Stimulated activated CD8-positive, alpha-beta memory T cell treated with anti-CD3 and anti-CD28 coated beads, Interleukin-15, amount 100 ng/mL, for 4 hours (primary cell): ENCODE measurements at places on chromosomes 12 and 14.

DNA sequence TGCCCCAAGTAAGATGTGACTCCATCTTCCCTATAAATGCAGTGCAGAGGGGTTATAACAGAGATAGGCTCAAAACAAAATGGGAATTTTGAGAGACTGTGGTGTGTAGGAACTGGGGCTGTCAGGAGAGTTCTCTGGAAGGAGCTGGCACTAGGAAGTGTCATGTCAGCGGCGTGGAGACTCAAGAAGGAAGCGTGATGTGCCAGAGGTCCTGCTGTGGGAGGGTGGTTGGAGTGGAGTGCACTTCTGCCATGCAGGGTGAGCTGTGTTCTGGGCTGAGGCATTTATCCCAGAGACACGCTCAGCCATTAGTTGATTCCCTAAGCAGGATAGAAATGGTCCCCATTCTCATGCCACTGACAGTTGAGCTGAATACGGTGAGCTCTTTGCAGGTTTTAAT lies 19.0 kb downstream of the GLT1D1 start:
- DNase-seq: no peak

GRCh38 chr12:63985456-63985855 lies 141.0 kb downstream of the SRGAP1 start:
- no peak for DNase-seq

GRCh38 chr12:90366286-90366685 lies 588.7 kb downstream of the CCER1 start:
- DNase-seq: no peak

- no peak for DNase-seq
Measured at GRCh38 chr14:68862954-68863594, 70.2 kb upstream of the ZFP36L1 start.

DNA sequence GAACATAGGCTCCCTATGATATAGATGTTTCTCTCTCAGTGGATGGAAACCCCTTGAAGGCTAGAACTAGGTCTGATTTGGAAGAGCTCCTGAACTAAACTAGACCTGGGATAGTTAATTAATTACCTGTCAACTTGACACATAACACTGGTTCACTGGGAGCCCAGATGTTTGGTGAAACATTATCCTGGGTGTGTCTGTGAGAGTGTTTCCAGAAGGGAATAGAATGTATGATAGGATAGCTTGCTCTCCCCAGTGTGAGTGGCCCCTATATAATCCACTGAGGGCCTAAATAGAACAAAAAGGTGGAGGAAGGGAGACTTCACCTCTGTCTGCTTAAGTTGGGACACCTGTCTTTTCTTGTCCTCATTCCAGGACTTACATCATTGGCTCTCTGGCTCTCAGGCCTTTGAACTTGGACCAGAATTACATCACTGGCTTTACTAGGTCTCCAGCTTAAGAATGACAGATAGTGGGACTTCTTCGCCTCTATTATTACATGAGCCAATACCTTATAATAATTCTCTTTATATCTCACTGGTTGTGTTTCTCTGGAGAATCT lies 194.1 kb downstream of the KTN1 start:
- no peak for DNase-seq

DNA sequence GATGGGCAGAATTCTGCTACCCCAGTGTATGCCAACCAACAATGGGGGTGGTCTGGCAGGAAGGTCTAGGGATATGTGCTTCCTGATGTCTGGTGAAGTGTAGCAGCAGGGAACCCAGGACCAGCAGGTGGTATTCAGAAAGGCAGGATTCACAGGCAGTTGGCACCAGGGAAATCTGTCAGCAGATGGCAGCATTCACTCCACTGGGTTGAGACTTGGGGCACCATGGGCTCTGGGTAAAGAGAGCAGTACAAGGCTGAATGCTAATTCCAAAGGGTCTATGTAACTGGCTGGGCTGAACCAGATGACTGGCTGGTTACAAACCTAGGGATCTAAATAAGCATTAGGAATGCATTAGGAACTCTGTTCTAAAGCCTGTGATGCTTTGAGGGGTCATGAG lies 466.9 kb upstream of the STXBP6 start:
- DNase-seq: no peak

GRCh38 chr14:95533391-95533821 lies 1.4 kb upstream of the GLRX5 start:
- DNase-seq: no peak

DNA sequence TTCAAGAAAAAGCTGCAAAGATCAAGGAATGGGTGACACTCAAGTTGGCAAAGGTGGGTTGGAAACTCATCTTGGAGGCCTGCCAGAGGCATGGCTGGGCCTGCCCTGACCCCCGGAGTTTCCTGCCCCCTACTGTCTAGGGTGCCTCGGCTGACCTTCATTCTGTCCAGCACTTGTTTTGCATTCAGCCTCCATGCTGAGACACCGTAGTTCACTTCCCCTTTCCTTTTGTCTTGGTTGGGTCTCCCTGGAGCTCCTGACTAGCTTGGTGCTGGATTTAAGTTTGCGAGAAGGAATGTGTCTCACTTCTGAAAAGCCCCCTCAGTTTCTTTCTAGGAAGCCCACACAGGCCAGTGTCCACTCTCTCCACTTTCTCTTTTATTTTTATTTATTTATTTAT lies 26.5 kb downstream of the PLEKHH1 start:
- DNase-seq: no peak

DNA sequence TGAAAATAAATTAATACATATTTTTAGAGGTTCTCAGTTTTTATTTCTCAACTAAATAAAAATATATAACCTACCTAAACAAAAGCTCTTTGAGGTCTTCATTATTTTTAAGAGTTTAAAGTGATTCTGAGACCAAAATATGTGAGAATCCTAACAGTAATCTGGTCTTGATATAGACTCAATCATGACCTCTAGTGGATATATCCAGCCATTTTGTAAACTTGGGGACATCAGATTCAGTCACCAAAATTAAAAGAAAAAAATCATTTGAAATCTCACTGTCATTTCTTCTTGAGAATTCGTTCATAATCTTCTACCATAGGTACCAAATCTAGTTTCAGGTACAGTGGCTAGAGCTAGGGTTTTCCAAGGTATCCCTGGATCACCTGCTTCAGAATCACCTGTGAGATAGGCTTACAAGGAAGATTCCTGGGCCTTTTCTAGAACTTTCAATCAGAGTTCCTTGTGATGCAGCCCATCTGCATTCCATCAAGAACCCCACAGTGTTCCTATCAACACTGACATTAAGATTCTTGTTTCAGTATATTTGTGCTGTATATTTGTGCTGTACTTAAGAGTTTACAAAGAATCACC lies 214.9 kb downstream of the ADAMTS20 start:
- DNase-seq: no peak

- no peak for DNase-seq
Measured at GRCh38 chr14:79193689-79194477, 1017.4 kb downstream of the DIO2 start.

- no peak for DNase-seq
Measured at GRCh38 chr14:39641224-39641623, 209.0 kb upstream of the FBXO33 start.

GRCh38 chr14:73368616-73369015 lies 89.7 kb downstream of the NUMB start:
- no peak for DNase-seq

DNA sequence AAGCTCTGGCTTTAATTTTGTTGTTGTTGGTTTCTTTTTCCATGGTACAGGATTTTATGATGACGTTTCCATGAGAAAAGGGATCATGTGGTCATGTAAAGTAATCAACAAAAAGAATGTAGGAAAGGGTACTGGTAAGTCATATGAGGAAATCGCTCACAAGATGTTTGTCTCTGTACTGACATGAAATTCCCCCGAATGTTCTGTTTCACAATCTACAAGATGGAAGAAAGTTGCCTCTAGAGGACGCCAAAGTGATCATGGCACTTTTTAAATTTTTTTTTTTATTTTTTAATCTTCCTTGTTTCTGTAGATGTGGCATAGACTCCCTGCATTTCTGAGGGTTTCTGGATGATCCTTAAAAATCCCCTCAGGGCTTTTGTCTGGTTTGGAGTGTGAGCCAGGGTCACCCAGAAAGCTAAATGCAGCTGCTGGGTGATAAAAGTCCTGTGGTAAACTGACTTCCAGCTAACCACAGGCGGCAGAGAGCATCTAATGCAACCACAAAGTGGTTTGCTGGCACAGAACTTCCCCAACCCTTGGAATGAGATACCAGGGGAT lies 393.5 kb downstream of the CCDC91 start:
- no peak for DNase-seq

DNA sequence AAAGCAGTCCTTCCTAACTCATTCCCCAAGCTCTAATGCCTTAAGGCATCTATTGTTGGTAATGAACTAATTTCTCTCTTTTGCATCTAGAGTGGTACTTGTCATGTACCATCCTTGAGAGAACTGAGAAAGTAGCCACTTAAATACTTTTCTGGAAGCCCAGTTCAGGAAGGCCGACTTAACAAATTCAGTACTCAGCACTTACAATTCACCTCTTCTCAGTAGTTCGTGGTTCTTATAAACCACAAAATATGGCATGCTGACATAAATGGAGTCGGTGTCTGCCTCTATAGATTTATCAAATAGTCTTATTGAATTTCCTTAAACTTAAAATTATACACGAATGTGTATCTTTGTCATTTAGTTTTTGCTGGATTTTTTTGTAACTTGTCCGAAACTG lies 9.4 kb upstream of the COCH start:
- DNase-seq: no peak

DNA sequence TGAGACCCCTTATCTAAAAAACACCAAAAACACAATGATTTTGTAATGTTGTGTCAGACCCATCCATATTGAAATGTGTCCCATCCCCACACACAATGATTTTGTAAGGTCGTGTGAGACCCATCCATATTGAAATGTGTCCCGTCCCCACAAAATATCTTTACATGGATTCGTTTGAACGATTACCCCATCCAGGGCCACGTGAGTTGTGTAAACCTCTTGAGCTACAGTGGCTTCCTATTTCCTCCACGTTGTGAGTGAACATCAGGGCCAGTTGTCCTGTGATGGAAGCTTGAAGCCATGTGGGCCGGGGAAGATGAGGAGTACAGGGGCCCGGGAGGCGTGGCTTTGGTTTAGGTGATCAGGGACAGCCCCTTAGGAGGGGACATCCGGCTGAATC lies 27.0 kb upstream of the ULK1 start:
- no peak for DNase-seq

- DNase-seq: no peak
Measured at GRCh38 chr14:61417883-61418455, 96.6 kb downstream of the PRKCH start.

DNA sequence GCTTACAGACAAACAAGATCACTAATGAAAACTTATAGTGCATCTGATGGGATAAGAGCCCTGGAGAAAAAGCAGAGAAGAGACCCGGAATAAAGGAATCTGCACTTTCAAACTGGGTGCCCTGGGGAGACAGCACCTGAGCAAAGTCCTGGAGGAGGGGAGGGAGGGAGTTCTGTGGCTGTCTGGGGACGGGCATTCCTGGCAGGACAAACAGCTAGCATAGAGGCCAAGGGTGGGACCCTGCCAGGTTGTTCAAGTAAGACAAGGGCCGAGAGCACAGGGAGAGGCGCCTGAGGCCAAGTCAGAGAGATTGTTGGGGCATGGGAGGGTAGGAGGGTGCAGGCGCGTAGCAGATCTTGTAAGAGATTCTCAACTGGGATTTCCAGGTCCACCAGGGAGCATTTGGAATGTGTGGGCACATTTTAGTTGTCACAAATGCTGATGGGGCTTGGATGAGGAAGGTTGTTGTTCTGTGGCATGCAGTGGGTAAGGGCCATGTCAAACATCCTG lies 14.2 kb downstream of the IQSEC3 start:
- DNase-seq: no peak

GRCh38 chr12:121084229-121084628 lies 45.2 kb upstream of the OASL start:
- DNase-seq: no peak

- no peak for DNase-seq
Measured at GRCh38 chr12:54135621-54136350, 53.0 kb downstream of the SMUG1 start.

DNA sequence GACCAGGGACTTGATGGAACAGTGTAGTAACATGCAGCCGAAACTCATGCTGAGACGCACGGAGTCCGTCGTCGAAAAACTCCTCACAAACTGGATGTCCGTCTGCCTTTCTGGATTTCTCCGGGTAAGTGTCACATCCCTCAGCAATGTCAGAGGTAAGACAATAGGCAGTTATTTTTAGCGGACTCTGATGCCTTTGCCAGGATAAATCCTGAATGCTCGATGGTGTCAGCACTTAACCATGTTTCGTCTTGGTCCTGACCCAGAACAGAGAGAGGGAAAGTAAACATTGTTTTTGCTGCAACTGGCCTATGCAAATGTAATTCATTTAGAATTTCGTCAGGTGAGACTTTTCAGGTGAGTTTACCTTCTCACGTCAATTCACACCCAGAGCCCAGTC lies 112.3 kb downstream of the PLXNC1 start:
- no peak for DNase-seq

DNA sequence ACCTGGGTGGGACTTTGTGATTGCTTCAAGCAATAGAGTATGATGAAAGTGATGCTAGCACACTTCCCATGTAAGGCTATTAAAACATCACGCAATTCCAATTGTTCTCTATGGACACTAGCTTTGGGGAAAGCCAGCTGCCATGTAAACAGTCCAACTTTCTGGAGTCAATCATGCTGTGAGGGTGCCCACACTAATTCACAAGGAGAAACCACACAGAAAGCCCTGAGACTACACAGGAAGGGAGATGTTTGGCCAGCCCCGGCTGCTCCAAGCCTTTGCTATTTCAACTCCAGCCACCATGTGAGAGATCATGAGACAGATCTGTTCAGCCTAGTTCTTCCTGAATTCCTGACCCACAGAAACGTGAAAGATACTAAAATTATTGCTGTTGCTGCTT lies 96.3 kb downstream of the ST8SIA1 start:
- no peak for DNase-seq

GRCh38 chr14:68112442-68112841 lies 292.9 kb downstream of the RAD51B start:
- no peak for DNase-seq

GRCh38 chr14:45270031-45270430 lies 17.0 kb upstream of the MIS18BP1 start:
- DNase-seq: no peak

GRCh38 chr12:109719123-109720022 lies 5.7 kb downstream of the FAM222A start:
- no peak for DNase-seq

DNA sequence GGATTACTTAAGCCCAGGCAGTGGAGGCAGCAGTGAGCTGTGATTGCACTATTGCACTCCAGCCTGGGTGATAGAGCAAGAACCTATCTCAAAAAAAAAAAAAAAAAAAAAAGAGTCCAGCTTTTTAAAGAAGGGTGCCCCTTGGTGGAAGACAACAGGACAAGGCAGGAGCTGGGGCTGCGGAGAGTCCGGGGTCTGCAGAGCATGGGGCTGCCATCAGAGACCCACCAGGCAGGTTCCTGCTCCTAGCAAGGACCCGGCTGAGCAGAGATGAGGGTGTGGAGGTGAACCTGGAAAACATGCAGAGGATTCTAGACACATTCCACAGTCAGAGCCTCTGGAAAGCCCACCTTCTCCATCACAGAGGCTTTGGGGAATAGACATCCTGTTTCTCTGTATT lies 21.0 kb upstream of the CIPC start:
- DNase-seq: no peak

DNA sequence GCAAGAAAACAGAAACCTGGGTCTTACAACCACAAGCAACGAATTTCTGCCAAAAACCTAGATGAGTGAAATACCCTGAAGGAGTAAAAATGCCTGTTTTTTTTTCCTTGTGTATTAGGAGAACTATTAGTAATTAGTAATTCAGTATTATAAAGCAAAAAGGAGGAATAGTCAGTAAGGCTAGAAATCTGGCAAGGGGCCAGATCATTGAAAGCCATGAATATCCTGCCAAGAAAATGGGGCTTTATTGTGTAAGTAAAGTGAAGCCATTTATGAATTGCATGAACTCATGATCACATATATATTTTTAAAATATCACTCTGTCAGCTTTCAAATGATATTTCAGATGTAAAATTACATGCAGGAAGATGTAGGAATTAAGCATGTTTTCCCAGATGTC lies 57.9 kb downstream of the TXNDC16 start:
- DNase-seq: no peak
